ENCODE measurements at places on chromosomes 2 and 18.

- no peak for DNase-seq
Observed at GRCh38 chr18:46866523-46866922, 50.8 kb downstream of the PIAS2 start.

DNA sequence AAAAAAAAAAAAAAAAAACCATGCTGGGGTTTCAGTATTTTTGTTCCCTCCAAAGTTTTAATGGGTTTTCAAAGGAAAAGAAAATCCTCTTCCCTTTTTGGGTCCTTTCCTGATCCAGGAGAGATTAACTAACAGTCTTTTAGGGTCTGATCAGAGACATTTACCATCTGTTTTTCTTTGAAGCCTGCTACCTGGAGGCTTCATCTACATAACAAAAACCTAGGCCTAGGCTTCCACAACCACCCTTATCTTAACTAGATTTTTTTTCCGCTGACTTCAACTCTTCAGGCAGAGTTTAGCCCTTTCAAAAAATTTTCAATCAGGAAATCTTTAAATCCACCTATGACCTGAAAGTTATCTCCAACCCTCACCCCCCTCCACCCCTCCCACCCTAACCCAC, 154.7 kb downstream of the MBD2 start:
- DNase-seq: no peak

DNA sequence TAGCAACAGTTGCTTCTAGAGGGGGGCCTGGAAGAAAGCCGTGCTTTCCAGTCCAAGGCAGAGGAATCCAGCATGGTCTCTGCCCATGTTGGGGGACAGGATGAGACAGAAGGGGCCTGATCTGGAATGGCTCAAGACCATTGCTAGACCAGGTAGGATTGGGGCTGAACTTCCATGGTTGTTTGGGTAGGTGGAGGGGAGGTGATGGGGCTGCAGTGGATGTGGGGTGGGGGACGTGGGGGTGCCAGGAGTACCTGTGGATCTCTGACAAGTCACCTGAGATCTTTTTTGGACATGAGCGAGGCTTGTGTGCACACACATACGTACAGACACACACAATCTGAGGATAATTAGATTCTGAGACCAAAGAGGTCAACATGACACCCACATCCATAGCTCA, 228.7 kb upstream of the SKOR2 start:
- DNase-seq: no peak

DNA sequence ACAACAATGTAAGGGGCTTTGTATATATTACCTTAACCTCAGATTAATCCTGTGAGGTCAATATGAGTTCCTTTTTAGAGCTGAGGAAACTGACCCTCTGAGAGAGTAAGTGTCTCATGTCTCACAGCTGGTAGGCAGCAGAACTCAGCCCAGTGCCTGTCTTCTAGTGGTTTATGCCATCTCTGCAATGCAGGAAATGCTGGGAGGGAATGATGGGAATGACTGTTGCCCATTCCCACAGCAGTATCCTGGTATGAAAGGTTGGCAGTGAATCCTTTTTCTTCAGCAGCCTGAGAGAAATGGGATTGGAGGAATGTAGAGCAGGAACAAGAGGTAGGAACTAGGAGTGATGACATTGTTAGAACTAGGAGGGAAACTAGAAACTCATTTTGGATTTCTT, 6.0 kb downstream of the MRPL30 start:
- DNase-seq: no peak

DNA sequence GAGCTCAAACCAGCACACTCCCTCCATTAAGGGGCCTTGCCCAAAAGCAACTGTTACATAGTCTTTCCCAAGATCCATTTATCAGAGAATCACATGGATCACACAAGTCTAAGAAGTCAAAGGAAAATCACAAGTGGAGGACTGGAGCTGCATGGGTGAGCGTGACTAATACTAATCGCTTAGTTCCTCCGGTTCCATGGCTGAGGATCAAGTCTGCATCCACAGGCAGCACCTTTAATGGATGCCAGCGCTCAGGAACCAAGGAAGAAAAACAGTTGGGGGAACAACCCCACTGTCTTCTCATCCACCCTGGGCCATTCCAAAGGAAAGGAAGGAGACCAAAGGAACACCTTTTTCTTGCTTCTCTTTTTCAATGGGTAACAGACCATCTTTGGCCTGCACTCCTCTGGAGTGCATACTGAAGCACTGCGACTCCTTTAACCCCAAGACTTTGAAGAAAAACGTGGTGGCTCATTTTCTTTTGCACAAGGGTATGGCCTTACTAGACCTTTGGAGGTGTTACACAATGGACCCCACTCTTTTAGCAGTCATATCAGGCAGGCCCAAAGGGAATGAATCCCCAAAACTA, 9.2 kb upstream of the WDR33 start:
- DNase-seq: no peak

- DNase-seq: no peak
Observed at GRCh38 chr2:15826273-15826717, 114.1 kb upstream of the MYCN start.

DNA sequence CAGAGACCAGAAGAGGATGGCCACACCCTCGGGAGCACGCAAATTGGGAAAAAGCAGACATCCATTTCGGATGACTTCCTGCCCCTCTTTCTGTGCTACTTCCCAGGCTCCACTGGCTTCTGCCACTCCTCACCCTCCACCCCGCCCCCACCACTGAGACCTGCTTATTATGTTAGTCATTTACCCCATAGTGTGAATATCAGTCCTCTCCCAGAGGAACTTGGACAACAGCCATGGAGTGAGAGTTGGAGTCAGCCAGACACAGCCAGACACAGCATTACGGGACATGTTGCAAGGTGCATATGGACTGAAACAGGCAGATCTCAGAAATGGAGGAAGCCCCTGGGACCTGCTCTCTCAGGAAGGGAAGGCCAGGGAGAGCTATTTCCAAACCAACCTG, 51.8 kb downstream of the CTIF start:
- DNase-seq: no peak

GRCh38 chr2:227462972-227463931, 8.7 kb upstream of the AGFG1 start:
- DNase-seq: peak; percentile 51
